ENCODE measurements at places on chromosomes 11 and 22.

- DNase-seq = no peak
Observed at GRCh38 chr11:61120706-61121191, 18.5 kb downstream of the CD5 start.

DNA sequence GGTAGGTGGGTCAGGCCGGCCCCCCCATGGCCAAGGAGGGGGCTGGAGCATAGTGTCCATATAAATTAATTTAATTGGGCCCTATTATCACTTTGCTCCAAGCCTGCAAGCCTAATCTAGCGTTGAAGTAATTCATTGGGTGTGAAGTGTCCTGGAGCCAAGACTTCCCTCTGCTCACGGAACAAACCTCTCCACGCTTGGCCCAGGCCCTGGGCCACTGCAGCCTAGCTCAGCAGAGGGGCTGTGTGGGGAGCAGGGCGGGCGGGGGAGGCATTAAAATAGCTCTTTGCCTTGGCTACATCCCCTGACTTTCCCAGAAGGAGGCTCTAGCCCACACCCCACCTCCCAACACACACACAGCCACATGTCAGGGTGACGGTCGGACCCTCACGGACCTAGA is 73.5 kb downstream of the THAP12 start:
- DNase-seq = no peak

GRCh38 chr11:129705341-129705740 is 110.3 kb upstream of the TMEM45B start:
- DNase-seq = no peak

GRCh38 chr11:9741260-9741659 is 77.4 kb downstream of the SWAP70 start:
- no peak for DNase-seq

- DNase-seq = no peak
Observed at GRCh38 chr22:29604076-29604360, 585 bp downstream of the NF2 start.

All from stimulated activated CD8-positive, alpha-beta memory T cell treated with anti-CD3 and anti-CD28 coated beads, Interleukin-15, amount 100 ng/mL, for 24 hours (primary cell).